ENCODE measurements at places on chromosomes 1 and 21.

GRCh38 chr1:230646710-230647302 lies 4.5 kb downstream of the COG2 start:
- peaks cover 8% of the 10 kb centered on the region for H3K36me3 ChIP-seq
- H3K4me3 ChIP-seq, result no peak overlapping the region
- DNase-seq, result no peak
- H3K27ac ChIP-seq, result no peak overlapping the region

GRCh38 chr1:62144238-62144831 lies 50.3 kb upstream of the L1TD1 start:
- H3K4me1 ChIP-seq, result no peaks in the 10 kb centered on the region
- H3K27ac ChIP-seq, result no peak overlapping the region
- no peak overlapping the region for H3K4me3 ChIP-seq
- no peaks in the 10 kb centered on the region for H3K36me3 ChIP-seq
- DNase-seq, result peak; percentile 7

DNA sequence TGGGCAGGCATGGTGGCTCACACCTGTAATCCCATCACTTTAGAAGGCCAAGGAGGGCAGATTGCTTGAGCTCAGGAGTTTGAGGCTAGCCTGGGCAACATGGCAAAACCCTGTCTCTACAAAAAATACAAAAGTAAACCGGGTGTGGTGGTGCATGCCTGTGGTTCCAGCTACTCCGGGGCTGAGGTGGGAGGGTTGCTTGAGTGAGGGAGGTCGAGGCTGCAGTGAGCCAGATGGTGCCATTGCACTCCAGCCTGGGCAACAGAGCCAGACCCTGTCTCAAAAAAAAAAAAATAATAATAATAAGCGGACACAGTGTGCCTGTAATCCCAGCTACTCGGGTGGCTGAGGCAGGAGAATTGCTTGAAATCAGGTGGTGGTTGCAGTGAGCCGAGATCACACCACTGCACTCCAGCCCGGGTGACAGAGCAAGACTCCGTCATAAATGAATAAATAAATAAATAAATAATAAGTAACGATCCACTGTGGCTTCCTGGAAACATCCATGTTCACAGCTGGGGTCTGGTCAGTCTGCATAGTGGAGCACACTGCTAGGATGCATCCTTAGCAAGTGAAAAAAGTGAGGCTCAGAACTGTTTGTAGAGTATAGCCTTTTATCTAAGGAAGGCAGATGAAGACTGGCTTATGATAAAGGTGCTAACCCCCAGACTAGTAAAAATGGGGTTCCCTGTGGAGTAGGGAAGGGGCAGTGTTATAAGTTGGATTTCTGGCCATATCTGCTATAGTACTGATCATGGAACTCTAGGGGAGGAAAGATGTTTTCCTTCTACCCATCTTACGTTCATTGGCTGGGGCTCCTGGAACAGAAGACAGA lies 15.7 kb downstream of the PKNOX1 start:
- H3K4me3 ChIP-seq, result no peak overlapping the region
- H3K27me3 ChIP-seq, result no peaks in the 10 kb centered on the region
- no peaks in the 10 kb centered on the region for H3K36me3 ChIP-seq
- DNase-seq, result no peak
- peaks cover 15% of the 10 kb centered on the region for H3K4me1 ChIP-seq

DNA sequence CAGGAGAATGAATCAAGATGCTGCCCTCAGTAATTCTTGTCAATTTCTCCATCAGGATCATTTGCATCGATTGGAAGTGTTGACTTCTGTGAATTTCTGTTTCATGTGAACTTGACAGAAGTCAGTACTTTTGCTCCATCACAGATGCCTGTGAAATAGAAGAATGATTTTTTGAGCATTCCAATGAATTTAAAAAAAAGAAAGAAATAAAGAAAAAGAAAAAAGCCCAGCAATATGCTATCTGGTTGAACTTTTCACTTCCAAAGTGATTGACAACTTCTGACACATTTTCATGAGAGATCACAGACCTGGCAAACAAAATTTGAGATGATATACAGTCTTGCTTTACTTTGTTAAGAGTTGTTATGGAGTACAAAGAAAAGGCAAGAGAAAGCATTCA lies 175.3 kb downstream of the RWDD3 start:
- H3K27ac ChIP-seq, result no peak overlapping the region
- no peaks in the 10 kb centered on the region for H3K36me3 ChIP-seq
- no peaks in the 10 kb centered on the region for H3K27me3 ChIP-seq
- no peak overlapping the region for H3K4me3 ChIP-seq
- H3K4me1 ChIP-seq, result no peaks in the 10 kb centered on the region
- no peak for DNase-seq

DNA sequence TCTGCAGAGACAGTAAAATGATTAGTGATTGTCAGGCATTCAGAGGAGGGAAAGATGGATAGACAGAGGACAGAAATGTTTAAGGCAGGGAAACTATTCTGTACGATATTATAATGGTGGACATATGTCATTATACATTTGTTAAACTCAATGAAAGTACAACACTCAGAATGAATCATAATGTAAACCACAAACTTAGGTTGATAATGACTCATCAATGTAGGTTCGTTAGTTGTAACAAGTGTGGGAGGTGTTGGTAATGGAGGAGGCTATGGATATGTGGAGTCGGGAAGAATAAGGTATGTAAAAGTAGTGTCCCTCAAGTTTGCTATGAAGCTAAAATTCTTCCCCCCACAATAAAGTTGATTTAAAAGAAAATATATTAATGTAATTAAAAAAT lies 455.0 kb downstream of the BRINP3 start:
- no peaks in the 10 kb centered on the region for H3K4me1 ChIP-seq
- no peak for DNase-seq
- H3K27me3 ChIP-seq, result no peaks in the 10 kb centered on the region
- H3K4me3 ChIP-seq, result no peak overlapping the region
- no peaks in the 10 kb centered on the region for H3K36me3 ChIP-seq

DNA sequence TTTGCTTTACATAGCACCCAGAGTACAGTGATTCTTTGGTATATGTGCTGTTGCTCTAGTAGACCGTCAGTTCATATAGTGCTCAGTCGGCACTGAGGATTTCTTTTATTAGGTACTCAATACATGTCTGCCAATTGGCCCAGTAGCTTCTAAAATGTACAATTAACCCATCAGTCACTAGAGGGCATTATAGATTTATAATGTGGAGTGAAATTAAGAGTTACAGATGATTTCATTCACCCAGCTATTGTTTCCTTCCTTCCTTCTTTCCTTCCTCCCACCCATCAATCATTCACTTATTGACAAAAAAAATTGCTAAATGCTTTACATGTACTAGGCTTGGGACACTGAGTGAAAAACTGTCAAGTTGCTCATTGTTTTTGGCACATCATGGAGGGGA lies 263.6 kb upstream of the USP24 start:
- no peak overlapping the region for H3K4me3 ChIP-seq
- no peaks in the 10 kb centered on the region for H3K4me1 ChIP-seq
- peaks cover 12% of the 10 kb centered on the region for H3K27me3 ChIP-seq
- no peak for DNase-seq
- no peaks in the 10 kb centered on the region for H3K36me3 ChIP-seq
- H3K27ac ChIP-seq, result no peak overlapping the region

- no peaks in the 10 kb centered on the region for H3K4me1 ChIP-seq
- no peaks in the 10 kb centered on the region for H3K36me3 ChIP-seq
- no peak overlapping the region for H3K4me3 ChIP-seq
- peak; percentile 42 for DNase-seq
- no peaks in the 10 kb centered on the region for H3K27me3 ChIP-seq
- H3K27ac ChIP-seq, result no peak overlapping the region
These were observed 18.5 kb downstream of the ALDH4A1 start for GRCh38 chr1:18883636-18884418.

GRCh38 chr1:10825592-10825991 lies 29.1 kb upstream of the CASZ1 start:
- peaks cover 12% of the 10 kb centered on the region for H3K27me3 ChIP-seq
- H3K4me3 ChIP-seq, result no peak overlapping the region
- DNase-seq, result no peak
- H3K27ac ChIP-seq, result no peak overlapping the region

DNA sequence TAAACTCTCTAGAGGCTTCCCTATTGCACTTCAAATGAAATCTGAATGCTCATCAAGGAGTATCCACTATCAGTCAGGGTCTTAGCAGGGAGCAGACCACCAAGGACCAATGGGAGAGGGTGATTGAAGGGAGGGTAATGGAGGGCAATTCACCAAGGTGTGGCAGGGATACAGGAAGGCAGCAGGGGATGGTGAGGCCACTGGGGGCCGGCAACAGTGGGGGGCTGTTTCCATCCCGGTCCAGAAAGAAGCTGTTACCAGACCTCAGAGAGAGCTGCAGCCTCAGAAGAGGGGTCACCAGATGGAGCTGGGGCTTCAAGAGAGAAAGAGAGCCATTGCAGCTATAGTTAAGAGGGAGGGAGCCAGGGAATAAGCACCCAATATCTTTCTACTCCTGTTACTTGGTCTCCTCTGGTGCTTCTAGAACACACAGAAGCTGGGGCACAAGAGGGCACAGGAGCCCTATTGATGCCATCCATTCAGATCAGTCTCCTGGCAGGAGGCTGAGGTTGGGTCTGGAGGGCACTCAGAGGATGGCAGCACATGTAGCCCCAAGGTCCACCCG lies 417.6 kb downstream of the PTPRU start:
- DNase-seq, result no peak
- H3K36me3 ChIP-seq, result no peaks in the 10 kb centered on the region
- H3K4me1 ChIP-seq, result no peaks in the 10 kb centered on the region
- no peak overlapping the region for H3K4me3 ChIP-seq

DNA sequence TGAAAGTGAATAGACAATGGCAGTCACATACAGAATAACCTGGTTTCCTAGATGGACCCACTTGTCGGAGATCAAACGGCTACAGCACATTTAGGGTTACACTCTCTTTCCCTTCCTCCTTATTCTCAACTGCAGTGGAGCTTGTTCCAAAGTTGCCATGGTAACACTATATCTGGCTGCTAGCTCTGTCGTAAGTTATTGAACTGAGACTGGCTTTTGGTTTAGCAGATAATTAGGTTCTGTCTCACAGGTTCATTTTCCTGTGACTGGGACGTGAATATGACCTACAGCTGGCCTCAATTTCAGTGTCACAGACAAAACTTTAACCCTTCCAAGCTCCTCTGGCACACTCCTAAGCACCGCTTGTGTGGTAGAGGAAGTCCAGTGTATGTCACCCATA lies 875.8 kb downstream of the USP25 start:
- no peak overlapping the region for H3K27ac ChIP-seq
- H3K4me1 ChIP-seq, result no peaks in the 10 kb centered on the region
- DNase-seq, result no peak
- H3K27me3 ChIP-seq, result no peaks in the 10 kb centered on the region

- peaks cover 36% of the 10 kb centered on the region for H3K27me3 ChIP-seq
- DNase-seq, result no peak
- H3K4me3 ChIP-seq, result no peak overlapping the region
- peaks cover 20% of the 10 kb centered on the region for H3K4me1 ChIP-seq
- no peak overlapping the region for H3K27ac ChIP-seq
These were observed 14.0 kb upstream of the LGALS8 start for GRCh38 chr1:236509647-236510401.

GRCh38 chr1:151137789-151138188 lies 8.6 kb downstream of the SEMA6C start:
- H3K27me3 ChIP-seq, result no peaks in the 10 kb centered on the region
- H3K4me3 ChIP-seq, result no peak overlapping the region
- H3K27ac ChIP-seq, result no peak overlapping the region
- DNase-seq, result no peak

GRCh38 chr21:25350056-25350455 lies 257.2 kb downstream of the MRPL39 start:
- peaks cover 4% of the 10 kb centered on the region for H3K27me3 ChIP-seq
- no peak overlapping the region for H3K4me3 ChIP-seq
- no peaks in the 10 kb centered on the region for H3K4me1 ChIP-seq

DNA sequence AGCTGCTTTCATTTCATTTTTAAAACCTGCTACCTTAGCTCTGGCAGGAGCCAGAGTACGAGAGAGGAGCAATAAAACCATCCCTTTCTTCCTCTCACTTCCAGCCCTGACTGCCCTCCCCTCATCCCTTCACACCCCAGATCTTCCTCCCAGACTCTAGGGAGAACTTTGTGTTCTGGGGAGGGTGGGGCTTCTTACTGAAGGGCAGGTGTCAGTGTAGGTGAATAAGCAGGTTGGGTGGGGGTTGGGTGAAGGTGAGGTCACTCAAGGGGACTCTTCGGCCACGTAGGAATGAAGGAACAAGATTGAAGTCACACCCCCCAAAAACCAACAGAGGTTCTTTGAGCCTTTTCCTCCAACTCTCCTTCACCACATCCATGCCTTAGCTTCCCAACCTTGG lies 88.9 kb downstream of the CD58 start:
- no peaks in the 10 kb centered on the region for H3K4me1 ChIP-seq
- H3K27ac ChIP-seq, result no peak overlapping the region
- no peaks in the 10 kb centered on the region for H3K27me3 ChIP-seq
- no peaks in the 10 kb centered on the region for H3K36me3 ChIP-seq
- DNase-seq, result no peak

DNA sequence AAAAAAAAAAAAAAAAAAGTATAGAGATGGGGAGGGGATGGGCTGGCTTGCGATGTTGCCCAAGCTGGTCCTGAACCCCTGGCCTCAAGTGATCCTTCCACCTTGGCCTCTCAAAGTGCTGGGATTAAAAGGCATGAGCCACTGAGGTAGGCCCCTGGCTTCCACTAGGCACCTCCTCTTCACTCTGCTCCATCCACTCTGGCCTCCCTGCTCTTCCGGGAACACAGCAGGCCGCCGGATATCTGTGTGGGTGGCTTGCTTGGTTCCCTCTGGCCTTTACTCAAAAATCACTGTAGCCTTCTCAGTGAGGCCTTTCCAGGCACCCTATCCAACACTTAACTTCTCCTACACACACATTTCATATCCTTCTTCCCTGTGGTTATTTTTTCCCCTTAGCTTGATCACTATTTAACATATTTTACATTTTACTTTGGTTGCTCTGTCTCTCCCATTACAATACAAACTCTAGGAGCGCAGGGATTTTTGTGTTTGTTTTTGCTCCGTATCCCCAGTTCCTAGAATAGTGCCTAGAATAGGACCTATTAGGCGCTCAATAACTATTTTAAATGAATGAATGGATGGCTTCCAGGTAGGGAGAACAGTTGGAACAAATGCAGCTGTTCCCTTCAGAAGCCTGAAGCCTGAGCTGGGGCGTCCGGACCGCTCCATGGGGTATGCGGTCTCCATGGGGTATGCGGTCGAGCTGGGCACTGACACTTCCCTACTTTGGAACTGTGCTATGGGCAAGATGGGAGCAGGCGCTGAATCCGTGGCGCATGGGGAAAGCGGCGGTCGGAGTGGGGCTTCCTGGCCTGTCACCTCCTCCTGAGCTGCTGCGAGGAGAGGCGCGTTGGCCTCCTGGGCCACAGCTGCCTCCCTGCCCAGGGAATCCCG lies 46.7 kb downstream of the H3-3A start:
- no peak for DNase-seq
- peak overlapping the region; percentile 92 for H3K4me3 ChIP-seq
- no peaks in the 10 kb centered on the region for H3K36me3 ChIP-seq
- H3K27me3 ChIP-seq, result no peaks in the 10 kb centered on the region

All from T-helper 2 cell treated with Interferon-gamma antibody and Interleukin-4, amounts not matched to agents 5 μg/mL and 100 μg/mL, for 36 hours (primary cell).